ENCODE measurements at places on chromosomes 1 and 21. TPM values are rescaled to one million over a fixed set of nuclear protein-coding genes. Genes with fewer than 3 reads are reported as not detected.

DNA sequence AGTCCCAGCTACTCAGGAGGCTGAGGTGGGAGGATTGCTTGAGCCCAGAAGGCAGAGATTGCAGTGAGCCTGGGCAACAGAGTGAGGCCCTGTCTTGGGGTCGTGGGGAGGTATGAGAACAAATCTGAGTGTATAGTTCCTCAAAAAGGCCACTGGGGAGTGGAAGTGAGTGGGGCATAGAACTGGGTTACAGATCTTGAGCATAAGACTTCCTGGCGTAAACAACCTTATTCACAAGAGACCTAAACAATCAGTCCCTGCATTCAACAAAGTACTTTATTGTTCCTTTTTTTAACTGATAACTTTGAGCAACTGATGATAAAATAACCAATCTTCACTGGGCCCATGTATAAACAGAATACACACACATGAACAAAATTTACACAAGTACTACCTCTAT, 72.7 kb upstream of the MUTYH start:
- DNase-seq: no peak

DNA sequence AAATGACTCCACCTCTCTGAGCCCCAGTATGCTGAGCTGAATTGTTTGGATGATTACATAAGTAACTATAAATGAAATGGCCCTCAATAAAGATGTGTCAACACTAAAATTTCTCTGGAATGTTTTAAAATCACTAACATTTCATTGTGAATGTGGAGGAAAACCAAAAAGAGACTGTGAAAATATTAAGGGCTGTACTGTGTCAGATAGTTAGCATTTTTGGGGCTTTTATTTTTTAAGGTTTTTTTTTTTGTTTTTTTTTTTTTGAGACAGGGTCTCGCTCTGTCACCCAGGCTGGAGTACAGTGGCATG, 6.3 kb downstream of the MYOC start:
- DNase-seq: no peak

DNA sequence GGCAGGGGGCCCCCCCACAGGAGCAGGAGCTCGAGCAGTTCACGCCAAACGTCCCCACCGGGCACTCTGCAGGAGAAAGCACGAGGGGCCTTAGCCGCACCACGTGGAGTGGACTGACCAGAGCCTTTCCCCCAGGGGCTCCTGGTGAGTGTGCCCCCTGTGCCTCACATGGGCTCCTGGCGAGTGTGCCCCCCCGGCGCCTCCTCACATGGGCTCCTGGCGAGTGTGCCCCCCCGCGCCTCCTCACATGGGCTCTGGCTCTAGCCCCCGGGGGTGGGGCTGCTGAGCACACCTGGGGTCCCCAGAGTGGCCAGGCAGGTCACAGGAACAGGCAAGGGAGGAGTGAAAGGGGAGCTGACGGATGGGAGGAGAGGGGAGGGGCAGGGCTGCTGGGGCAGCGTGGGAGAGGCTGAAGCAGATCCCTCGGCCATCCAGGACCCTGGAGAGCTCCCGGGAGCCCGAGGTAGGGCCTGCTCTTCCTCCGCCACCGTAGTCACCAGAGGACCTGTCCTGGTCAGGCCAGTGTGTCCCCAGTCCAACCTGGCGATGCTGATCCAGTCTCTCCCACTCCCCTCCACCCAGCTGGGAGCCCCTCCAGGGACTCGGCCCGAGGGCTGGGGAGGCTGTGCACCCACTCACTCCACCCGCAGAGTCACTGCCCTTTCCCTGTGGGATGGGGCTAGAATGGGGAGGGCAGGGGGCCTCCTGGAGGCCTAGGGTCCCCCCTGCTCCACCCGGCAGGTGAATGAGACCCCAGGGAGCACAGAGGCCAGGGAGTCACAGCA, 47.6 kb downstream of the ARHGEF16 start:
- DNase-seq: peak; percentile 76

- no peak for DNase-seq
These were observed 1.3 kb downstream of the PLA2G2E start for GRCh38 chr1:19922015-19922688.

Gene KCNJ15
- total RNA-seq: 0.06 TPM

Data from H4 (cell line).